Stimulated activated CD4-positive, alpha-beta T cell treated with anti-CD3 and anti-CD28 coated beads, Interleukin-2, amount 100 ng/mL, for 48 hours (primary cell): ENCODE measurements at places on chromosomes 6 and 20.

DNA sequence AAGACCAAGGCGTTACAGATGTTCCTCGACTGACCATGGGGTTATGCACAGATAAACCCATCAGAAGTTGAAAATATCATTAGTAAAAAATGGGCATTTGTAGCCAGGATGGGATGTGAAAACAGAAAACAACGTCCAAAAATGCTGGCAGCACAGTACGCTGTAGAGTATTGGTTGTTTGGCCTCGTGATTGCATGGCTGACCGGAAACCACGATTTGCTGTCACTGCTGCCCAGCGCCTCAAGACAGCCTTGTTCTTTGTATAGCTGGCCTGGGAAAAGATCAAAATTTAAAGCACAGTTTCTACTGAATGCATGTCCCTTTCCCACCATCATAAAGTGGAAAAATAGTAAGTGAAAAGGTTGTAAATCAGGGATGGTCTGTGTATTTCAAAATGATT, 41.9 kb downstream of the MTHFD1L start:
- no peak for DNase-seq

DNA sequence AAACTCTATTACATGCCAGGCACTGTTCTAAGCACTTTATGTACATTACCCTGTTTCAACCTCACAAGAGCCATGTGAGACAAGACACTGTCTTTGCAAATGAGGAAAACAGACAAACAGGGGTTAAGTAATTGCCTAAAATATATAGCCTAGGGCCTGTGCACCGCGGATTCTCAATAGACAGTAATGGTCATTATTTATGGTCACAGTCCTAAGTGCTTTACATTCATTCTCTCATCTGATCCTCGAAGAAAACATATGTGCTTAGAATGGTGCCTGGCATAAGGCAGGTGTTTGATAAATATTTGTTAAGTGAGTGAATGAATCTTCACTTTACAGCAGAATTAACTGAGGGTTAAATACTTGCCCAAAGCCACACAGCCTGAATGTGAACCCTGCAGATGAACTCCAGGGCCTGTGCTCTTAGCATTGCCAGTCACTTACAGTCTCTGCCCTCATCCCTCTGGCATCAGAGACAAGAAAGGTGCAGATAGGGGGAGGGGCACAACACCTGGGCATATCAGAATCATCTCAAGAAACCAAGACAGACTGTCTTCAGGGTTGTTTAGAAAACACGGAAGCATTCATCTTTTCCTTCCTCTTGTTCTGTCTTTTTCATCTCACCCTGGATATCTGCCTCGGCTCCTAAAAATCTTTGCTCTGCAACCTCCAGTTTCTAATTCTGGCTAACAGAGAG, 92.8 kb upstream of the SASH1 start:
- no peak for DNase-seq

- DNase-seq, result no peak
These were observed 250.6 kb downstream of the BCKDHB start for GRCh38 chr6:80357081-80357480.

- DNase-seq, result no peak
These were observed 1357.7 kb upstream of the CITED2 start for GRCh38 chr6:140732155-140732554.

DNA sequence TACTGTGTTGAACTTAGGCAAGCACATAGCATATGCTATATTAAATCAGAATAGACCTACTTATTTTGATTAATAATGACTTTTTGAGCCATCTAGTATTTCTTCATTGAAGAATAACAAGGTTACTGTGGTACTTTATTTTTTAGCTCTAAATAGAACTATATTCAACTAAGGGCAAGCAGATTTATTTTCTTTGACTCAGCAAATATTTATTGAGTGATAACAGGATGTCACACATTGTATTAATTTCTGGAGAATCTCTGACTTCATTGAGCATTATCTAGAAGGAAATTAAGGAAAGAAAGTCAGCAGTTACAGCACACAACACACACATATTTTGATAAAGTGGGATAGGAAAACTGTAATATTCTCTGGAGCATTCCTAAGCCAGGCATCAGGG, 407.4 kb downstream of the CD109 start:
- DNase-seq, result no peak

DNA sequence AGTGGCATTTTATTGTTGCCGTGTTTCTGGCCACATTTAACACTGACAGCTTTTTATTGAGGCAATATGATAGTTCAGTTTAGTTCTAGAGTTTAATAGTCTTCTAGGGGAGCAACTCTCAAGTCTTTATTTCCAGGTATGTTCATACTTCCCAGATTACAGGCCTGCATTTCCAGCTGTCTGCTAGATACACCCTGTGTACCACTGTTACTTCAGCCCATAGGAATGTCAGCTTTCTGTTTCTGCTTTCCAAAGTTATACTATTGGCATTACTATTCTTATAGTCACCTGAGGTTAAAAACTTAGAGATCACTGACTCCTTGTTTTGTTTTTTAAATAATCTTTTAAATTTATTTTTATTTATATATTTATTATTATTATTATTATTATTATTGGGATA, 7.6 kb downstream of the ZNF451 start:
- DNase-seq, result no peak

GRCh38 chr6:163554663-163555062, 140.1 kb downstream of the QKI start:
- DNase-seq, result peak; percentile 57

DNA sequence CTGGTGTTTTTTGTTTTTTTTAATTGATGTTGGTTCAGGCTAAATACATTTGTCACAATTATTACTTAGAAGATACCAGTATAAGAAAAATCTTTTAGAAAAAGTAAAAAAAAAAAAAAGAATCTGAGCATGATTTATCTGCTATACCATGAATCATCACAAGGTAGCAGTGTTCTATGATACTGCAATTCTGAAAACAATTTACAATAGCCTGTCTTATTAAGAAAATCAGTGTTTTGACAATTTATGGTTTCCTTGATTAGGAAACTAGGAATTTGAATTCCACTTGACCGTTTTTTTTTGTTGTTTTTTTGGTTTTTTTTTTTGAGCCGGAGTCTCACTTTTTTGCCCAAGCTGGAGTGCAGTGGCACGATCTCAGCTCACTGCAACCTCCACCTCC, 9.3 kb upstream of the MAK start:
- no peak for DNase-seq

DNA sequence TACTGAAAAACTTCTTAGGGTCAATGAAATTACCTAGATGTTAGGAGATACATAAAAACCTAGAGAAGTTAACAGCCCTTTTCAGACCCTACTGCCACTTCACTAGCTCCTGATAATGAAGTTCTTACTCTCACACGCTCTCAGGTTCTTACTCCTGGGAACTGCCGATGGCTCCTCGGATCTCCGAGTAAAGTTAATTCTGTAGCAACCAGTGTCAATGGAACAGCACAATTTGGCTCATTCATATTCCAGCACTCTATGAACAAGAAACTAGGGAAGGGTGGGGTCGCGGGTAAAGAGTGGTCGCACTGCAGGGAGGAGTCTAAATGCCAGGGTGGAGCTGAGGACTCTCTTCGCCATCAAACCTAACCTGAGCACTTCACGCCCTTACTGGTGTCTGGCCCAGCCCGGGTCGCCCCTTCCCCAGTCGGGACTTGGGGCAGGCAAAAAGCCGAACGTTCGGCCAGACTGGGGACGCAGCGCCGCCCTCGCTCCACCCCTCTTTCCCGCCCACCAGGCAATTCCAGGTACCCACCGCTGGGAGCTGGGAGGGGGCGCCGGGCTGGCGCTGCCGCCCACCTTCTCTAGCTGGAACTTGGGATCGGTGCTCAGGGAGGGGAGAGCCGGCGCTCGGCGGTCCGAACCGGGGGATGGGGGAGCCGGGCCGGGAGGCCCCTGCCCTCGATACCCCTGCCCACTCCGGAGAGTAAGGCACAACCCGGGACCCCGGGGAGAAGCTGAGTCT, 744 bp downstream of the RAB23 start:
- peak; percentile 32 for DNase-seq

DNA sequence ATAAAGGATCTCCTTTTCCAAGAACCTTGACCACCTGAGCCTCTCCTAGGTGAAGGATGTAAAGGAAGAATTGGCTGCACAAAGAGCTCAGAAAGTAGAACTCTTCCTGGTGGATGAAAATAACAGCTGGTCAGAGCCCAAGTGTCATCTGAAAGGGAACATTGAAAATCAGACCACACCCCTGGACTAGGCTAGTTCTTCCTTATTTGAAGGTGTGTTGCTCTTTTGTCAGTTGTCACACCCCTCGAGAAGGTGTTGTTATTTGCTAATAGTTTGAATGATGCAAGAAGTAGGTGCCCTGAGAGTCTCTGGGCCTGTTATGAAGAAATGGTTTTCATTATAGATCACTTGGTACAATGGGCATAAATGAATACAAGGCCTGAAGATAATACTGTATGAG, 31.1 kb downstream of the NHLRC1 start:
- DNase-seq, result no peak

- no peak for DNase-seq
These were observed 91.5 kb upstream of the BEND6 start for GRCh38 chr6:56863366-56863765.

DNA sequence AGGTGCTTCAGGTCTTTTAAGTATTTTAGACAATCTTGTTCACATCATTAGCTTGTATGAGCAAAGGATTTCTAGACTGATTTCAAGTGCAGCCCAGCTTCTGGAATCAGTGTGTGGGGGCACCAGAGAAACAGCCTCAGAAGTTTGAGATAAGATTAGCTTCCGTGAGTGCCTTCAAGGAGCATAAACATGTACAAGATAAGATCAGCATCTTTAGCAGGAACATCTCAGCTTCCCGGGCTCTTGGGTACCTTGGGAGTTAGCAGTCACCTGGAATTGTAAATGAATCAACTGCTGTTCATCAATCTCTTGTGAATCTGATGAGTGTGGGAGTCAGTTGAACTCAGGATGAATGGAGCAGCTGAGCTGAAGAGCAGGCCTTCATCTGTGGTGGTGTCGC, 12.0 kb upstream of the CITED2 start:
- no peak for DNase-seq

GRCh38 chr6:83292900-83293843, 100.0 kb downstream of the RWDD2A start:
- DNase-seq, result no peak

DNA sequence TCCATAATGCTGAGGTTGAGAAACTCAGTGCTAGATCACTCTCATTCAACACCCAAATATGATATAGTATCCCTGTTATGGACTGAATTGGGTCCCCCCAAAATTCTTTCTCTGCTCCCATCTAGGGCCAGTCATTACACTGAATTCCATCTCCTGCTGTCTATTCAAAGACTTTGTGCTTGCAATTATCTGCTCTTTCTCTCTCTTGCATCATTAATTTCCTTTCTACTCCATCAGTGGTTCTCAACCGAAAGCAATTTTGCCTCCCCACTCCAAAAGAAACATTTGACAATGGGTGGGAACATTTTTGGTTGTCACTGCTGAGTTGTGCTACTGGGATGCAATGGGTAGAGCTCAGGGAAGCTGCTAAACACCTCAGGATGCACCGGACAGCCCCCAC, 271.5 kb upstream of the CDYL start:
- no peak for DNase-seq

DNA sequence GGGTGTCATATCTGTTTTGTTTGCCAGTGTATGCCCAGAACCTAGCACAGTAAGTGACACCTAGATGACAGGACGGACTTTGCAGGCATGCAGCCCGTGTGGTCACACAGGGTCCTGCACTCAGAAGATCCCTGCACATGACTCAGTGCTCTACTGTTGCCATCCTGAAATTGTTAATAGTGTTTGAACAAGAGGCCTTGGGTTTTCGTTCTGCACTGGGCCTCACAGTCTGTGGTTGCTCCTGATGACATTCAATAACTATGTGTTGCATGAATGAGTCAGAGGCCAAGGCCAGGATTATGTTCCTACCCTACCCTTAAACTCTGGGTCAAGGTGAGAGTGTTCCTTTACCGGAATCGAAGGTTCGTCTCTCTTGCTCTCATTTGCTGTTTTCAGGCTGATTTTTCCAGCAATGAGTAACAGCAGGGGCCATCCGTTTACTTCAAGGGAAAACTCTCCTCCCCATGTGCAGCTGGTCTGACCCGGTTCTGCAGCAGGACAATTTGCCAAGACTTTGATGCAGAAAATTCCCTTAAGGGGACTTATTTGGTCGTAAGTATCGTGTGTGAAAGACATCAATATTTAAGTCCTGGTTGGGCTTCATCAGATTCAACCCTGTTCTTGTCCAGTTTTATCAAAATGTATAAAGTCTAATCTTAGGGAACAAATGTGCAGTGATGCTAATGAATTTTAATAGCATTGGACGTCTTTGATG, 13.0 kb upstream of the PFDN4 start:
- no peak for DNase-seq

DNA sequence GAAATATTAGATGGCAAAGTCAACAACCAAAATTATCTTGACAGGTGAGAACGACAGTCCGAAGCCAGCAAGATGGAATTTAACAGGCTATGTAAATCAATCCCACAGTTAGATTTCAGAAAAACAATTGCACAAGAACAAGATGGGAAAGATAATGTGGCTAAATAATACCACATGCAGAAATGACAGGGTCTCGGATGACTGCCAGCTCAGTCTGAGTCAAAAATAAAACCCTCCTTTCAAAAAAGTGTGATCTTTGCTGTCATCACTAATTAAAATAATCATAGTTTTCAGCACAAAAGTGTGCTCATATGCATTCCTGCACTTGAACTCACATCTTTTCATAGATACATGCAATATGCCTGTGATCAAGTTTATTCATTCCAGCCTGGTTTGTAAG, 25.9 kb downstream of the FOXQ1 start:
- DNase-seq, result no peak

DNA sequence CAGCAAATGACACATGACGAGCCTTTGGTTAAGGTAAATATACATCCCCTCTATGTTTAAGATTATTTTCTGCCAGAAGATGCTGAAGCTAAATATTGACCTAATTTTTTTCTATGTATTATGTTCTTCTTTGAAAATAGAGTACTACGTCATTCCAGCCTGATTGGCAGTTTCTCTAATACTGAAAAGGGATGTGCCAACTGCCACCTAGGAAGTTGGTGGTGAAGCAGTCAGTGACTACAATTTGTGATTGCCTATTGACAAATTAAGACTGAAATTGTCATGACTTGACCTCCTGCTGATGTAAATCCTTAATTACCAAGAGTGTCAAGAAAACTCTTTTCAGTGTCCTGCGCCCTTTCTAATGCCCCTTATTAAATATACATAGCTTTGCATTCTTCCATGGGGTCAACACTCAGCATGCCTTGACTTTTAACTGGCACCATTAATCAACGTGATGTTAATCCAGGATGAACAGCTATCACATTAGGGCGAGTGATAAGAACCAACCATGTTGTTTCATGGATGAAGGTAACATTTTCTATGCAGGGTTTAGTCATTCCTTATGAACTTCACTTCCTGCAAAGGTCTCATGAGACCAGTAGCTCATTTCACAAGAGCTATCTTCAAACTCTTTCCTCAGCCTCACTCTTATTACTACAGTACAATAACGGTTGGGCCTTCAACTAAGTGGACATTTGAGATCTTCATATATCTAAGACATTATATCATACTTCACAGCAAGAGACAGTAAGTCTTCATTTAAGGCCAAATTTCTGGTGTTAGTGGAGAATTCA, 22.5 kb upstream of the SGK1 start:
- DNase-seq, result no peak
